Activated naive CD8-positive, alpha-beta T cell treated with anti-CD3 and anti-CD28 coated beads for 36 hours (primary cell): ENCODE measurements at places on chromosomes 11 and 22.

- DNase-seq = no peak
- H3K27me3 ChIP-seq = no peaks in the 10 kb centered on the region
- H3K27ac ChIP-seq = no peak overlapping the region
- H3K4me3 ChIP-seq = no peak overlapping the region
Observed at GRCh38 chr22:42229455-42230149, 40.9 kb downstream of the TCF20 start.

DNA sequence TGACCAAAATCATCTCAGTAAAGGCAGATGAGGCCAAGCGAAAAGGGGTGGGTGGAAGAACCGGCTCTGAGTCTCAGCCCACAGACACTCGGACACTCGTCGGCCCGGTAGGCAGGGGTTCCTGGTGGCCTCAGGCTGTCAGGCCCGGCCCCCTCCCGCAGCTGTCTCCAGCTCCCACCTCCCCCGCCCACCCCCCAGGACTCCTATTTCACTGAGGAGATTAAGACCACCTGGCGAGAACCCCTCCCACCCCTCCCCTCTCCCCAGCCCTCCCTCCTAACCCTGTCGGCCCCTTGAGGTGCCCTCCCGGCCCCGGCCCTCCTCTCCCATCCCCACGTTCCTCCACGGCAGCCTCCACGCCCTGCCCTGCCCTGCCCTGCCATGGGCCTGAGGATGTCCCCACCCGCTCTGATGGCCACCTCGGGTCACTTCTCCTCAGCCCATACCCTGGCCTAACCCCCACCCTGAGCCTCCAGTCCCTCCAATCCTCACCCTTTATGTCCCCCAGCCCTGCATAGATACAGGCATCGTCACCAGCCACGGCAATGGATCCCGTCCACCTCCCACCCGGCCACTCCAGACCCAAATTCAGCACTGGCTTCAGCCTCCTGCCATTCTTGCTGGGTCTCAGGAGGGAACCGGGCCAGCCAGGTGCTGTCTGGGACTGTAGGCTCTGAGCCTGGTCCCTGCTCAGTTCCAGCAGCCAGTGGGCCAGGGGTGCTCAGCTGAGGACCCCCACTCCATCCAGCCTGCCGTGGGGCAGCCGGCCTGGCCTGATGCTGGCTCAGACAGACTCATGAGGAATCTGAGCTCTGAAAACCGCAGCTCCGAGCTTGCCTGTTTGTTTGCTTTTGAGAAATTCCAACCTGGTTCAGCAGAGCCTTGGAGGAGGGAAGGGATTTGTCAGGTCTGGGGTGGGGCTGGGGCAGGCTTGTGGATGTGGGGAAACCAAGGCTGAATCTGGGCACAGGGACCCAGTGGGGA, 9.8 kb upstream of the TBX1 start:
- no peak overlapping the region for H3K27ac ChIP-seq
- DNase-seq = no peak

DNA sequence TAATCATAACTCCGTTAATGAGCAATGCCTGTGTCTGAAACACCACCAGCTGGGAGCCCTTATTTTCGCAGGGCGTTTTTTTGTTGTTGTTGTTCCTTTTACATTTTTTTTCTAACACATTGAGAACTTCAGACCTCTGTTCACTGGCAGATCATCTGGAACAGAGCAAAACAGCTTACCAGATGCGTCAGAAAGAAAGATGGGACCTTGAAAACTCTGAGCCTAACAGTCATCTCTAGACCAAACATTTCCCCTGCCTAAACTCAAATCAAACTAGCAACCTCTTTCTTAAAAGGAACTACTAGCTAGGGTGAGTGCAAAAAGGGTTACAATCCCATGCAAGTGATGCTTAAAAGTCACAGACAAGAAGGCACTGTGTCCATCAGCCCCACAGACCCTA, 93.2 kb downstream of the PLEKHA7 start:
- no peak for DNase-seq
- peaks cover 8% of the 10 kb centered on the region for H3K4me1 ChIP-seq
- H3K27me3 ChIP-seq = peaks cover 54% of the 10 kb centered on the region
- H3K36me3 ChIP-seq = no peaks in the 10 kb centered on the region
- H3K4me3 ChIP-seq = no peak overlapping the region

GRCh38 chr11:60084631-60085273, 3.7 kb upstream of the MS4A2 start:
- no peak overlapping the region for H3K27ac ChIP-seq
- H3K36me3 ChIP-seq = no peaks in the 10 kb centered on the region
- H3K4me1 ChIP-seq = no peaks in the 10 kb centered on the region
- H3K27me3 ChIP-seq = peaks cover 29% of the 10 kb centered on the region
- DNase-seq = no peak
- H3K4me3 ChIP-seq = no peak overlapping the region

- H3K27ac ChIP-seq = peak within 1 kb of the TSS; percentile 88
- peaks cover 33% of the 10 kb centered on the region for H3K27me3 ChIP-seq
- peaks cover 29% of the 10 kb centered on the region for H3K4me1 ChIP-seq
- peak within 1 kb of the TSS; percentile 88 for H3K4me3 ChIP-seq
- peaks cover 7% of the 10 kb centered on the region for H3K36me3 ChIP-seq
Observed at GRCh38 chr11:45146072-45147016, at the start of gene PRDM11. TSS of gene PRDM11 (plus strand) at chr11:45146639. CDS start at chr11:45181767, 35,128 bp downstream.

DNA sequence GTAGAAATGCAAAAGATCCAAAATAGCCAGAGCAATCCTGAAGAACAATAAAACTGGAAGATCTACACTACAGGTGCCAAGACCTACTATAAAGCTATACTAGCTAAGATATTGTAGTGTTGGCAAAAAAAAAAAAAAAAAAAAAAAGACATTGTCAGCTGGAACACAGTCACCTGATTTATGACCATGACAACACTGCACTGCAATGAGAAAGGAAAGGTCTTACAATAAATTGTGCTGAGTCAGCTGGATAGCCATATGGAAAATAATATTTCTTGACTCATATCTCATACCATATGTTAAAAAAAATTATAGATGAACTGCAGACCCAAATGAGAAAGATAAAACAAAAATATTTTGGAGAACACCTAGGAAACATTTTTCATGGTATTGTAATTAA, 3.1 kb upstream of the PANX3 start:
- H3K4me1 ChIP-seq = peaks cover 11% of the 10 kb centered on the region
- no peaks in the 10 kb centered on the region for H3K27me3 ChIP-seq
- no peak for DNase-seq
- no peak overlapping the region for H3K4me3 ChIP-seq
- H3K36me3 ChIP-seq = no peaks in the 10 kb centered on the region

GRCh38 chr11:86176165-86176884, 68.2 kb upstream of the EED start:
- peaks cover 15% of the 10 kb centered on the region for H3K4me1 ChIP-seq
- no peaks in the 10 kb centered on the region for H3K36me3 ChIP-seq
- peak overlapping the region; percentile 74 for H3K27ac ChIP-seq
- no peaks in the 10 kb centered on the region for H3K27me3 ChIP-seq
- DNase-seq = peak; percentile 46

GRCh38 chr22:29840498-29840897, 2.4 kb upstream of the ASCC2 start:
- no peaks in the 10 kb centered on the region for H3K27me3 ChIP-seq
- no peak overlapping the region for H3K27ac ChIP-seq
- no peak for DNase-seq
- peaks cover 28% of the 10 kb centered on the region for H3K4me1 ChIP-seq
- peaks cover 5% of the 10 kb centered on the region for H3K36me3 ChIP-seq

- peaks cover 4% of the 10 kb centered on the region for H3K4me1 ChIP-seq
- no peak overlapping the region for H3K4me3 ChIP-seq
- no peaks in the 10 kb centered on the region for H3K27me3 ChIP-seq
- no peak overlapping the region for H3K27ac ChIP-seq
- H3K36me3 ChIP-seq = no peaks in the 10 kb centered on the region
Observed at GRCh38 chr11:86931548-86932258, 23.5 kb downstream of the FZD4 start.

- no peaks in the 10 kb centered on the region for H3K4me1 ChIP-seq
- H3K27me3 ChIP-seq = no peaks in the 10 kb centered on the region
- no peaks in the 10 kb centered on the region for H3K36me3 ChIP-seq
- no peak overlapping the region for H3K4me3 ChIP-seq
- no peak overlapping the region for H3K27ac ChIP-seq
- peak; percentile 55 for DNase-seq
Observed at GRCh38 chr11:32809313-32809712, 14.9 kb upstream of the CCDC73 start.

GRCh38 chr11:57273448-57274058, 36.5 kb upstream of the APLNR start:
- no peak overlapping the region for H3K4me3 ChIP-seq
- H3K4me1 ChIP-seq = peaks cover 2% of the 10 kb centered on the region
- H3K36me3 ChIP-seq = peaks cover 2% of the 10 kb centered on the region
- DNase-seq = no peak
- peaks cover 29% of the 10 kb centered on the region for H3K27me3 ChIP-seq

DNA sequence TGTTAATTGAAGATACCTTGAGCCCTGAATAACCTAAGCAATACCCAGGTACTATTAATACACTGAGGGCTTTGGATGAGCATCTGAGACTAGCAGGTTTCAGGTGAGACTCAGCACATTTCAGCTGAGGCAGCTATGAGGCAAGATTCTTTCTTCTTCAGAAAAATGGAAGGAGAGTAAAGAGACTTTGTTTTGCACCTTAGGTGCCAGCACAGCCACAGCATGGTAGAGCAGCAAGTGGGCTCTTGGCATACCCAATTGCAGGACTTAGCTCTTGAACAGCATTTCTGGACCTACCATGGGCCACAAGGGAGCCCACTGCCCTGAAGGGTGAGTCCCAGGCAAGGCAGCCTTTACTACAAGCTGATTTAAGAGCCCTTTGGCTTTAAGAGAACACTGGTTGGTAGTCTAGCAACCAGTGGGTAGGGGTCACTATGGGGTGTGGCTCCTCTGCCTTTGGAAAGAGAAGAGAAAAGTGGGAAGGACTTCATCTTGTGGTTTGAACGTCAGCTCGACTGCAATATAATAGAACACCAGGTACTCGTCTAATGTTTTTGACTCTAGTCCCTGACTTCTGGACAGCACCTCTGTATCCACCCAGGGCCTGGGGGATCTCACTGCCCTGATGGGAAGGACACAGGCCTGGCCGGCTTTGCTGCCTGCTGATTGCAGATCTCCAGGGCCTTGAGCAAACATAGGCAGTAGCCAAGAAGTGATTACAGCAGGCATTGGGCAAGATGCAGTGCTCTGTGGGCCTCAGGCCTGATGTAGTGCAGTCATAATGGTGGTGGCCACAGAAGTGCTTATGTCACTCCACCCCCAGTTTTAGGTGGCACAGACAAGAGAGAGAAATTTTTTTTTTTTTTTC, 73.3 kb downstream of the GLYATL1 start:
- peaks cover 4% of the 10 kb centered on the region for H3K27me3 ChIP-seq
- no peak overlapping the region for H3K27ac ChIP-seq
- peaks cover 3% of the 10 kb centered on the region for H3K4me1 ChIP-seq

GRCh38 chr11:42337786-42338455, 878.5 kb upstream of the LRRC4C start:
- H3K4me3 ChIP-seq = no peak overlapping the region
- H3K27ac ChIP-seq = no peak overlapping the region
- H3K36me3 ChIP-seq = no peaks in the 10 kb centered on the region
- no peak for DNase-seq
- no peaks in the 10 kb centered on the region for H3K27me3 ChIP-seq
